Activated CD4-positive, alpha-beta memory T cell treated with anti-CD3 and anti-CD28 coated beads for 36 hours (primary cell): ENCODE measurements at places on chromosomes 4 and X. TPM values are rescaled to one million over a fixed set of nuclear protein-coding genes. Genes with fewer than 3 reads are reported as not detected.

DNA sequence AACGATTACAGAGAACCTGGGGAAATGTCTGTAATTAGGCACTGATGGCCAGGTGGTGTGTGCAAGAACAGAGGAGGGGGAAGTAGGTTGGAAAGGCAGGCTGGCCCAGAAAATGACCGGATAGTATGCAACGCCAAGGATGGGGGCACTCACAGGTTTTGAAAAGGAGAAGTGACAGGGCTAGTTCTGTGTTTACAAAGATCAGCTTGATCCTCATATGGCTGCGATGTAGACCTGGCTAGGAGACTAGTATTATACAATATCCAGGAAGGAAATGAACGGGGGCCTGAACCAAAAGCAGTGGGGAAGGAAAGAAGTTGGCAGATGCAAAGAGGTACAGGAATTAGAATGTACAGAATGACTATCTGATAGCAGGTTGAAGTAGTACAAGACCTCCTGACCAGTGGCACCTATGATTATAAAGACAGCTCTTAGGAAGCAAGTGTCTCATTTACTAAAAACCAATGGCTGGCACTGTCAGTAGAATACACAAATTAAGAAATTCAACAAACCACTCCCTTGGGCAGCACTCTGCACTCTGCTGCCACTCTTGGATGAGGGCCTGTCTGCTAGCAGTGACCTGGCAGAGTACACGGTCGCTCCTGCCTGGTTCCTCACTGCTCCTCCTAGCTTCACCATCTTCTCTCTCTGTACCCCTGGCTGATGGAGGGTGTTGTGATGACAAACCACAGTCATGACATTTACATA is 14.1 kb downstream of the MFAP3L start:
- H3K4me1 ChIP-seq: no peaks in the 10 kb centered on the region
- H3K36me3 ChIP-seq: peaks cover 3% of the 10 kb centered on the region
- peaks cover 3% of the 10 kb centered on the region for H3K27me3 ChIP-seq
- no peak overlapping the region for H3K4me3 ChIP-seq

DNA sequence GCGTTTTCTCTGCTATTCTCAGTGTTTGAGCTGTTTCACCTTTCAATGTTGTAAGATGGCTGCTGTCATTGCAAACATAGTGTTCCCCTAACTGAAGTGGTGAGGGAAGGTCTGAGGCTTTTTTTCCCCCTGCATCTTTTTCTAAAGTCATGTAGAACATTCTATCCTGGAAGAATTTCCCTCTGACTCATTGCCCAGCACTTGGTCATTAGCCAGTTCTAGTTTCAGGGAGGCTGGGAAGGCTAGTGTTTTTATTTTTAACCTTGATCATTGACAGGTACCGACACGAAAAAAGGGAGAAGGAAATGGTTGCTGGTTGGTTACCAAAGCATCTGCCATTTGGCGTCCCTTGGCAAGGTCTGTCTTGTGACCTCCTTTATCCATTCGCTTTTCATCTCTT is 6.6 kb downstream of the LANCL3 start:
- H3K27ac ChIP-seq: no peak overlapping the region
- H3K4me1 ChIP-seq: no peaks in the 10 kb centered on the region
- no peak for DNase-seq
- H3K36me3 ChIP-seq: no peaks in the 10 kb centered on the region
- H3K27me3 ChIP-seq: peaks cover 8% of the 10 kb centered on the region

DNA sequence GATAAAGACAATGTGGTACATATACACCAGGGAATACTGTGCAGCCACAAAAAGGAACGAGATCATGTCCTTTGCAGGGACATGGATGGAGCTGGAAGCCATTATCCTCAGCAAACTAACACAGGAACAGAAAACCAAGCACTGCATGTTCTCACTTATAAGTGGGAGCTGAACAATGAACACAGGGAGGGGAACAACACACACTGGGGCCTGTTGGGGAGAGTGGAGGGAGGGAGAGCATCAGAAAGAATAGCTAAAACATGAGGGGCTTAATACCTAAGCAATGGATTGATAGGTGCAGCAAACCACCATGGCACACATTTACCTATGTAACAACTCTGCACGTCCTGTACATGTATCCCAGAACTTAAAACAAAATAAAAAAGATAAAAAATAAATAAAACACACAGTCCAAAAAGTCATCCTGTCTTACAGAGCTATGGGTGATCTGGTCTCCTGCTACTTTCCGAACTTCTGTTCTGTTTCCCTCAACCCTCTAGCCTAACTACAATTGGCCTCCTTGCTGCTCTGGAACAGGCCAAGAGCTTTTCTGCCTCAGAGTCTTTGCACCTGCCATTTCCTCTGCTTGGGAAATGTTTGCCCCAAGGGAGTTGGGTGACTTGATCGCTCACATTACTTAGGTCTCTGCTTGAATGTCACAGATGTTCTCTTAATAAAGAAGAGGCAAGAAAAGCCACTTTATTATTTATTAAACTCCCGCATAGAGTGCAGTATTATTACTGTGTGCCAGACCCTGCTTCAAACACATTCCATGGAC is 1.1 kb upstream of the CD38 start:
- H3K4me3 ChIP-seq: no peak overlapping the region
- H3K27ac ChIP-seq: no peak overlapping the region
- H3K27me3 ChIP-seq: peaks cover 33% of the 10 kb centered on the region

Gene PYURF
- total RNA-seq: 49.0 TPM

GRCh38 chr4:114512595-114513295 is 85.9 kb upstream of the UGT8 start:
- no peak for DNase-seq
- no peak overlapping the region for H3K27ac ChIP-seq
- no peak overlapping the region for H3K4me3 ChIP-seq
- peaks cover 1% of the 10 kb centered on the region for H3K27me3 ChIP-seq
- H3K36me3 ChIP-seq: no peaks in the 10 kb centered on the region

Gene ARMCX4
- 6.3 TPM for total RNA-seq

DNA sequence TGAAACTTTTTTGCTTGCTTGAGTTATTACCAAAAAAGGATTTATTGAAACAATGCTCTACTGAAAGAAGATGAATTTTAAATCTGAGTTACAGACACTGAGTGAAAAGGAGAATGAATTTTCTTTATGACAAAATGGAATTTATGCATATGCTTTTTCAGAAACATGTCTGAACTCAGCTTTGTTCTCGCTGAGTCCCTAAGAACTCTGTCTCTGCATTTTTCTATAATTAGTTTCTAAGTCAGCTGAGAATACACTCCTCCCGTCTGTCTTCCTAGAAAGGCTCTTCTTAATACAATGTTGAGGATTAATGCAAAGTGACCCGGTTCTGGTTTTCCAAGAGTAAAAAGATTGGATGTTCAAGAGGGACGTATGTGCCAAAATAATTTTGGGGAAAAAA is 463.5 kb downstream of the NKX6-1 start:
- no peak overlapping the region for H3K4me3 ChIP-seq
- DNase-seq: no peak
- H3K27me3 ChIP-seq: no peaks in the 10 kb centered on the region

Gene ING2
- total RNA-seq: 15.3 TPM

- no peaks in the 10 kb centered on the region for H3K27me3 ChIP-seq
- no peak overlapping the region for H3K27ac ChIP-seq
- H3K4me3 ChIP-seq: no peak overlapping the region
- H3K4me1 ChIP-seq: no peaks in the 10 kb centered on the region
- DNase-seq: no peak
Measured at GRCh38 chr4:30802622-30803323, 82.6 kb downstream of the PCDH7 start.

DNA sequence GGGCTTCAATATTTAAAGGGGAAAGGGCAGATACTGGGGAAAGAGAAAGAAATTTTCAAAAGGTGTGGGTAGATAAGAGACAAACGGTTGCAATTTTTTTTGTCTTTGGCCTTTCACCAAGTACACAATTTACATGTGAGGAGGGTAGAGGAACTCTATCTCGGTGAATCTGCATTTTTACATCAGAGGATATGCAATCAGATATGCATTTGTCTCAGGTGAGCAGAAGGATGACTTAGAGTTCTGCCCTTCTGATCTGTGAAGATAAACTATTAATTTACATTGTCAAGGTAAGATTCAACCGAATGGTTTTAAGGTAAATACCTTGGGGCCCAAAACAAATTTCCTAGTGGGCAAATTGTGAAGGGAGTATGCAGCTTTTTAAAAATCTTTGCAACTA is 169.9 kb downstream of the COX18 start:
- H3K27me3 ChIP-seq: peaks cover 1% of the 10 kb centered on the region
- no peak overlapping the region for H3K27ac ChIP-seq
- H3K4me1 ChIP-seq: no peaks in the 10 kb centered on the region
- DNase-seq: no peak
- H3K4me3 ChIP-seq: no peak overlapping the region
- no peaks in the 10 kb centered on the region for H3K36me3 ChIP-seq

Gene TEX13C
- not detected for total RNA-seq

Gene ABLIM2
- total RNA-seq: 0.55 TPM

DNA sequence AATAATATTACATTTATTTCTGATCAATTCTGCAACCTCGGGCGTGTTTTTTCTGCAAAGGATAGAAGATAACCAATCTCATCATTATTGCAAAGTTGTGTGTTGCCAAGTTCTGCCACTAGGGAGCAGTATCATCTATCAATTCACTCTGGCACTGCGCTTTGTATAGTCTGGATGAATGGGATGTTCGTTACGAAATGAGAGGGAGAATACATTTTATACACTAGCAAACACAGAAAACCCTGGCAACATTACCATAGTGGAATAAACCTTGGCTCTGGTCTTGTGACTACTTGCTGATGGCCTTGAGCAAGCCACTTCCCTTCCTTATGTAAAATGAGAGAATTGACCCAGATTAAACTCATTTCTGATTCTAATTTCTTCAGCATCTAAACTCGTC is 97.5 kb upstream of the ZNF518B start:
- H3K4me1 ChIP-seq: peaks cover 2% of the 10 kb centered on the region
- no peaks in the 10 kb centered on the region for H3K36me3 ChIP-seq
- H3K4me3 ChIP-seq: no peak overlapping the region
- H3K27ac ChIP-seq: no peak overlapping the region
- DNase-seq: peak; percentile 36
